H7 (cell line): ENCODE measurements at places on chromosomes 4 and X. TPM values are rescaled to one million over a fixed set of nuclear protein-coding genes. Genes with fewer than 3 reads are reported as not detected.

Gene CT45A1
- not detected in 2 replicates for total RNA-seq

Gene ZNF157
- 0.26 and 0.31 TPM in 2 replicates for total RNA-seq

Gene CENPE
- 10.6 and 21.5 TPM in 2 replicates for total RNA-seq

Gene STARD8
- total RNA-seq, result 9.5 and 16.1 TPM in 2 replicates

Gene SSX1
- 0.14 and 0.18 TPM in 2 replicates for total RNA-seq

Gene PLS3
- total RNA-seq, result 285 and 367 TPM in 2 replicates

Gene BANK1
- total RNA-seq, result 1.3 TPM in 1 of 2 replicates, not detected in the other

Gene ITIH6
- not detected in 2 replicates for total RNA-seq

Gene NLGN4X
- 38.0 and 58.6 TPM in 2 replicates for total RNA-seq

Gene MTTP
- 0.04 and 0.14 TPM in 2 replicates for total RNA-seq

Gene PRDM8
- total RNA-seq, result 0.07 TPM in 1 of 2 replicates, not detected in the other

Gene IBSP
- not detected in 2 replicates for total RNA-seq
